ENCODE measurements at places on chromosomes 6 and 20.
A peak's percentile ranks its signal among the peaks of the same experiment; 100 is the strongest.

DNA sequence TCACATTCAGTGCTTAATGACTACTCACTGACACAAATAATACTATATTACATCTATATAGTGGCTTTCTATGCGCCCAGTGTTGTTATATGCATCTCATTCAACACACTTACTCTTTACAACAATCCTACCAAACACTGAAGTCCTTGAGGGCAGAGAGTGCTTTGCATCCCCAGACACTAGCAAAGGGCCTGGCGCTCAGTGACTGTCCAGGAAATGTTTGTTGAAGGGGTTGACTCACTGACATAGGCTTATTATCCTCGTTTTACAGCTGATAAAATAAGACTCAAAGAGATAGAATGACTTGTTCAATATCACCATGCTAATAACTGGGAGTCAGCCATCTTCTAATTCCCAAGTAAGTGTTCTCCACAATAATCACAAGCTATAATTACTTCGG is 163.3 kb downstream of the ARHGAP18 start:
- no peaks in the 10 kb centered on the region for H3K36me3 ChIP-seq
- H3K4me1 ChIP-seq, result peaks cover 14% of the 10 kb centered on the region
- H3K27me3 ChIP-seq, result peaks cover 3% of the 10 kb centered on the region
- H3K4me3 ChIP-seq, result no peak overlapping the region
- H3K27ac ChIP-seq, result no peak overlapping the region

- no peak for DNase-seq
- H3K36me3 ChIP-seq, result no peaks in the 10 kb centered on the region
- H3K4me1 ChIP-seq, result peaks cover 13% of the 10 kb centered on the region
- no peak overlapping the region for H3K4me3 ChIP-seq
- H3K27ac ChIP-seq, result no peak overlapping the region
Observed at GRCh38 chr6:104606361-104606760, 253.4 kb downstream of the HACE1 start.

DNA sequence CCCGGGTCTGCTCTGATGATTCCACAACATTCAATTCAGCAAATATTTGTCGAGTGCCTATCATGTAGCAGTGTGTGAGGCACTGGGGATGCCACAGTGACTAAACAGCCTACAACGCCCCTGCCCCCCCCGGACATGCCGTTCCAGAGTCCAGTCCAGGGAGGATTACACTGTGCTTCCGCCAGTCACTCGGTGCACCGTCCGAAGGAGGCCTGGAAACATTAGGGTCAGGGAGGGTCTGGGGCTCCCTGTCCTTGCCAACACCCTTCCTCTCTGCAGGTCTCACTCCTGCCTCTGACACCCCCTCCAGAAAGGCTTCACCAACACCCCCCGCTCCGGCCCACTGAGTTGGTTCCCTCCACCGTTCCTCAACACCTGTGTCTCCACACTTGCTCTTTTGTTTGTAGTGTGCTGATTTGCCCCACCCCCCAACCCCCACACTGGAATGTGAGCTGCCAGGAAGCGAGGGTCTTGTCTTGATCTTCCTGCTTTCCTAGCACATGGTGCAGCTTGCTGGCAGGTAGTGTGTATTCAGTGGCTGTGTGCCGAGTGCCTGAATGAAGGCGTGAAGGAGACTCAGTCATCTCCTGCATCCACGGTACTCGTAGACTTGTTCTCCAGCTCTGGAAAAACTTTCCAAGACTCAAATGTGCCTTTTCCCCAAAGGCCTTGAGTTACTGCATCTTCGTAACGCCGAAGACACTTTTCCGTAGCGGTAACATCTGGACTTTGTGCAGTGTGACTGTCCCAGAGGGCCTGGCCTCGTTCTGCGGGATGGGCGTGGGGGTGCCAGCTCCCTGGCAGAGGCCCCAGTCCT is 150.4 kb downstream of the ZDHHC14 start:
- no peak overlapping the region for H3K27ac ChIP-seq
- peaks cover 42% of the 10 kb centered on the region for H3K4me1 ChIP-seq
- no peak for DNase-seq
- peaks cover 11% of the 10 kb centered on the region for H3K36me3 ChIP-seq

DNA sequence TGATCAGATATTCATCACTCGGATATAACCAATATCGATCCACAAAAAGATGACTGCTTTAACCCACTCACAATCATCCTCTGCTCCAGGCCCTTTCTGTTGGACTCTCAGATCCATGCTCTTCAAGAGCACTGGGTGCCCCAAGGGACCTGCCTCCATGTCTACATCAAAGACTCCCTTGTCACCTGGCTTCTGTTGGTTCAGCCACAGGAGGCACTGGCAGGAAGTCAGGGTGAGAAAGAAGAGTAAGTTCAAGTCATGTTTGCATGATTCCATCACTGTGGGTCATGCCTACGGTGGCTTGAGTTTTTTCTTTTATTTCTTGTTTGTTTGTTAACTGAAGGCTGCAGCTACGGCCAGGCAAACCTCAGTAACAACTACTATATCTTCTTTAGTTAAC is 243.3 kb downstream of the ADGRG6 start:
- H3K36me3 ChIP-seq, result peaks cover 10% of the 10 kb centered on the region
- H3K4me3 ChIP-seq, result no peak overlapping the region
- H3K27me3 ChIP-seq, result no peaks in the 10 kb centered on the region

- no peaks in the 10 kb centered on the region for H3K36me3 ChIP-seq
- no peaks in the 10 kb centered on the region for H3K27me3 ChIP-seq
- no peak for DNase-seq
- no peak overlapping the region for H3K27ac ChIP-seq
- H3K4me1 ChIP-seq, result no peaks in the 10 kb centered on the region
Observed at GRCh38 chr6:151916680-151917164, 109.2 kb downstream of the ESR1 start.

DNA sequence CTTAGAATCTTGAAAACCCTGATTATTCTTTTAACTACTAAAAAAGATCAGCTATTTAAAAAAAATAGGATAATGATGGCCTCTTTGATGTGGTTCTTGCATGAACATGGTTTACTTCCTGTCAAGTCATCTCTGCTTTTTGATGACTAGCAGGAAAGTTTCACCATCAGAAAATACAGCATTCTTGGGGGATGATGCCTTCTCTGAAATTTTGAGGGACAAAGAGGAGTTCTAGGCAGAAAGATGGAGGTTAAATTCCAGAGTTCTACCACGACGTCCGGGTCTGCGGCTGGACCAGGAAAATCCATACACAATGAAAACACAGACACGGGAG is 130.4 kb downstream of the OLIG3 start:
- H3K4me3 ChIP-seq, result no peak overlapping the region
- peak overlapping the region; percentile 19 for H3K27ac ChIP-seq
- peaks cover 21% of the 10 kb centered on the region for H3K27me3 ChIP-seq
- peaks cover 2% of the 10 kb centered on the region for H3K36me3 ChIP-seq
- no peak for DNase-seq
- H3K4me1 ChIP-seq, result peaks cover 25% of the 10 kb centered on the region

DNA sequence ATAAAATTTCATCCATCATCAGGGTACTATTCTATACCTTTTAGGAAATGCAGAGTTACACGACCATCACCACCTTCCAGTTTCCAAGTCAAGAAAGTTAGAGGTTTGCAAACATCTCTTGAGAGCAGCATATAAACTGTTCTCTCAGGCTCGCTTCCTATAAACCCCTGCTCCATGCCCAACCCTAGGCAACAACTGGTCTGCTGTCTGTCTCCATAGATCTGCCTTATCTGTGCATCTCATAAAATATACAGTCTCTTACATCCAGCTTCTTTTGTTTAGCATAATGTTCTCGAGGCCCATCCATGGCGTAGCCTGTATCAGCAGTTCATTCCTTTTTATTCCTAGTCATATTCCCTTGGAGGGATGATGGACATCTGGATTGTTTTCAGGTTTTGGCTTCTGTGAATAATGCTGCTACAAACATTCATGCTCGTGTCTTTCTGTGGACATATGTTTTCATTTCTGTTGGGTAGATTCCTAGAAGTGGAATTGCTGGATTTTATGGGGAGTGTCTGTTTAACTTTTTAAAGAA is 6.1 kb downstream of the PTPRT start:
- peaks cover 11% of the 10 kb centered on the region for H3K27me3 ChIP-seq
- no peak overlapping the region for H3K27ac ChIP-seq
- H3K36me3 ChIP-seq, result no peaks in the 10 kb centered on the region

GRCh38 chr6:13260831-13261230 is 67.5 kb downstream of the TBC1D7 start:
- peaks cover 5% of the 10 kb centered on the region for H3K27me3 ChIP-seq
- H3K27ac ChIP-seq, result no peak overlapping the region
- H3K4me1 ChIP-seq, result peaks cover 3% of the 10 kb centered on the region
- DNase-seq, result no peak

DNA sequence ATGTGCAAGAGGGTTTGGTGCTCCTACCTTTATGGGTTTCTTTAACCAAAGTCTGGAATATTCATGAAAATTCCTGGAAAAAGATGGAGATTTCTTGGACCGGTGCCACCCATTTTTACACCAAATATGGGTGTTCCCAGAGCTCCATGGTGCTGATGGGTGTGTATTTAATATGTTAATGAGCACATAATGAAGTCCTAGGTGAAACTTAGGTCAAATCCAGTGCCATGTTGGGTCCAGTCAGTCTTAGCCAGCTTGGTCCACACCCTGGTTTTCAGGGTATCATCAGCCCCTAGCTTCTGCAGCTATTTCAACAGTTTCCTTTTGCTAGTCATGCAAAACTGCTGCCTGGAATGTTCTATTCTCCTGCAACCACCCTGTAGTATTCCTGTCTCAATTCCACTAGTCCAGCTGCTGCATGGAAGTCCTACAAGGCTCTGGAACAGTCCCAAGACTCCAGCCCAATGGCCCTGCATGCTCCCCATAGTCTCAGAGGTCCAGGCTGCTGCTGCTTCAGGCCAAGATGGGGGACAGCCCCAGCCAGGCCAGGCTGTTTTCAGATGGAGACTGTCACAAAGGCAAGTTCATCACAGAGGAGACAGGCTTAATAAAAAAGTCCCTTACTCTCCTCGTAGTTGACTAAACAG is 31.8 kb downstream of the CST9L start:
- H3K27me3 ChIP-seq, result peaks cover 12% of the 10 kb centered on the region
- no peak overlapping the region for H3K4me3 ChIP-seq
- no peak overlapping the region for H3K27ac ChIP-seq
- DNase-seq, result no peak

DNA sequence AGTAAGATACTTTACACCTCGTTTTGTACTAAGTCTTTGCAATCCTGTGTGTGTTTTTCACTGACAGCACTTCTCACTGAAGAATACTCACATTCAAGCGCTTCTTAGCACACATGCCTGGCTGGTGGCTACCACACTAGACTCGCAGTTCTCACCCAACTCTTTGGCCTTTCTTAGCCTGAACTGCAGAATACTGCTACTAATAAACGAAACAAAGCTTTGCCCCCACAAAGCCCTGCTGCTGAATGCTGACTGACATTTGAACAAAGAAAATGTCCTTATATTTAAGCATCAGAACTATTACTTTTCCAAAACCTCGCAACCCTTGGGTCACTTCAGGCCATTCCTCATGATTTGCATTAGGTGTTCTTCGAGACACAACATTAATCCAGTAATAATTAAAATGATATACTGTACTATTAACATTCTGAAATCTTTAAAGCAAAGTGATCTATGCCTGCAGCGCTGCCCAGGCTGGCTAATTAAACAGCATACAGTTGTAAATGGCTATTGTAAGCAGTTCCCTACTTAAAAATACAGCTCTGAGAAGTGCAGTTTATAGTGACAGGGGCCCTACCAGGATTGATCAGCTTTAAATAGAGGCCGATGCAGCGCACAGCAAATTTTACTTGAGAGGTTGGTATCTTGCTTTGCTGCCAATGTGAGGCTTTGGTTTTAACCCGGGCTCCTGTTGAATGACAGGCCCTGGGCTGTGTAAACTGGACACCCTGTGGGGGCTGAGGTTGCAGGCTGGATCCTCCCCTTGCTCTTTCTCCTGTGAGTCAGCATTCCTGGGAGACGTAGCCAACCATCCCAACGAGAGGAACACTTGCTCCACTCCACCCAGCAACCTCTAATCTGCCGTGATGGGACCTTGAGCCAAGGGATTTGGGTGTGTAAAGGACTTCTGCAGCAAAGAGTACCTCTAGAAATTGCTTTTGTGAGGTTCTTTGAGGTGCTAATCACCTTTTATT is 899.0 kb downstream of the TFAP2A start:
- no peak for DNase-seq
- H3K4me1 ChIP-seq, result no peaks in the 10 kb centered on the region
- no peak overlapping the region for H3K27ac ChIP-seq
- no peak overlapping the region for H3K4me3 ChIP-seq
- H3K36me3 ChIP-seq, result no peaks in the 10 kb centered on the region
- H3K27me3 ChIP-seq, result no peaks in the 10 kb centered on the region

Measured in activated naive CD4-positive, alpha-beta T cell treated with anti-CD3 and anti-CD28 coated beads, Interleukin-2, amount 10 ng/mL, durations not matched to agents 7 days and 5 days (primary cell).